NCI-H226 (cell line): ENCODE measurements at places on chromosomes 11 and 22.
A peak's percentile ranks its signal among the peaks of the same experiment; 100 is the strongest.

- DNase-seq, result no peak
Observed at GRCh38 chr22:45599836-45600577, 71.6 kb upstream of the ATXN10 start.

DNA sequence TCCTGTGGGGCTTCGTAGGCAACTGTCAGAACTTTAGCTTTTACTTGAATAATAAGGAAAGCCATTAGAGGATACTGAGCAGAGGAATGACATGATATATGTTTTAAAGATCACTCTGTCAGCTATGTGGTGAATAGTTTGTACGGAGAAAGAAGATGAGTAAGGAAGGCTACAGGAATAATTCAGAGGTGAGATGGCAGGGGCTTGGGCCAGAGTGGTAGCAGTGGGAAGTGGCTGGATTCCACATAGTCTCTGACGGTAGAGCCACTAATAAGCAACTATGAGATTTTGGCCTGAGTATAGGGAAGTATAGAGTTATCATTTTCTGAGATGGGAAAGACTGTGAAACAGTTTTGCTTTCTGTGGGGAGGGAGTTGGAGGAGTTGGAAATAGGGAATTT, 93.9 kb upstream of the MTMR2 start:
- DNase-seq, result no peak

- peak; percentile 51 for DNase-seq
Observed at GRCh38 chr11:120168960-120169681, 31.2 kb upstream of the TRIM29 start.

DNA sequence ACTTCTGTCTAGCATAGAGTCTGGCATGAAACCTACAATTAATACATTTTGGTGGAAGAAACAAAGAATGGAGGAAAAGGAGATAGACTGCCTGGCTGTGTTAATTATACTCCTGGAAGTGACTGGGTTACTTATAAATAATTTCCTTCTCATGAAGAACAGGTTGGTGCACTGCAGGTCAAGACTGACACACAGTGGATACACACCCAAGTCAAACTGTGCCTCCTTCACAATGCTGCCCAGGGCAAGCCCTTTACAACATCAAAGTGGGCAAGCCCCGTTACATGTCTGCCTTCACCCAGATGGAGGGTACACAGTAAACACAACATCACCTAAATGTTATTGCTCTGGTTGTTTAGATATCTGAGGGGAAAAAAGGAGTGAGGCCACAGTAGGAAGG, 83.7 kb upstream of the KCNA4 start:
- no peak for DNase-seq

DNA sequence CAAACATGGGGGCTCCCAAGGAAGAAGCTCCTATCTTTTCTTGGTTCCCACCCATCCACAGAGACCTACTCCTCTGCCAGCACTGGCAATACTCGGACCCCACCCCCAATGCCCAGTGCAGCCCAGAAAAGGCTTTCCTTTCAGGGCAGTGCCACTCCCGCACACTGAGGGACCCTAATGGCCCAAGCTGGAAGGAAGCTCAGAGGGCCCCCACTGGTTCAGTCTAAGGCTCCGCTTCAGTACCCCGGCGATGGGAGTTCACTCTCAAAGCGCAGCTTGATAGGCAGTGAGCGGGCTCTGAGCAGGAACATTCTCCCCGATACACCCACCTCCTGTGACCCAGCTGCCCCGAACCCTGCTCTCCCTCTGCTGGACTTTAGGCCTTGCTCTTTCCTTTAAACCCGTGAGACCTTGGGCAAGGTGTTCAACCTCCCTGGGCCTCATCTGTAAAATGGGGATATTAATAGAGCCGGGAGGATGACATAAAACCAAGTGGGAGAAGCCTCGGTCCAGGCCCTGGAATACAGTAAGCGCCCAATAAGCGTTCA, 48.4 kb downstream of the CHRDL2 start:
- no peak for DNase-seq

- peak; percentile 63 for DNase-seq
Observed at GRCh38 chr11:24391167-24391566, 105.7 kb upstream of the LUZP2 start.

GRCh38 chr11:23765682-23766252, 731.1 kb upstream of the LUZP2 start:
- DNase-seq, result peak; percentile 41

DNA sequence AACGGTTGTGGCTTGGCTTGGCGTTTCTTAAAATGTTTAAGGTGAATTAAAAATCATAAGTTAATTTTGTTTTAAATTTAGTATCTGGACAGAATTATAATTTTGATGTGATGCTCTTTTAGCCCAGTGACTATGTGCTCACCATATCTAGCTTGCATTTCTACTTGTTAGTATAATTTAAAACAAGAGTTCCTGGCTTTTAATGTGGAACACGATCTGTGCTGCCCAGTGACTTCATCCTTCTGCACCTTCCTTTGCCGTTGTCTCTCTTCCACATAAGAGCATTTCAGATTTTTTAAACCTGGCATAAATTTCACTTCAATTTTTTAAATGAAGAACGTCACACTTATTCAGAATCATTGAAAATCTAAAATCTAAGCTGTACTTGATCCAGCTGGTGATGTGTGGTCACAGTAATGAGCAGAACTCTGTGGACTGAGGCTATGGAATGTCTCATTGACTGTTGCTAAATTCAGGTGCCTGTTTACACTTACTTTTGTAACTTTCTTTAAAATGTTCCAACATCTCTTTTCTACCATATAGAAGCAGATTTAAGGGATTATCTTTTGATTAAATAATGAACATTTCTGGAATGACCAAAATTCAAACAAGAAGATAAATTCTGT, 75.4 kb upstream of the ADSL start:
- no peak for DNase-seq

GRCh38 chr22:31321421-31321820, 24.7 kb downstream of the PATZ1 start:
- no peak for DNase-seq

GRCh38 chr22:42772647-42773046, 52.0 kb upstream of the A4GALT start:
- DNase-seq, result no peak

DNA sequence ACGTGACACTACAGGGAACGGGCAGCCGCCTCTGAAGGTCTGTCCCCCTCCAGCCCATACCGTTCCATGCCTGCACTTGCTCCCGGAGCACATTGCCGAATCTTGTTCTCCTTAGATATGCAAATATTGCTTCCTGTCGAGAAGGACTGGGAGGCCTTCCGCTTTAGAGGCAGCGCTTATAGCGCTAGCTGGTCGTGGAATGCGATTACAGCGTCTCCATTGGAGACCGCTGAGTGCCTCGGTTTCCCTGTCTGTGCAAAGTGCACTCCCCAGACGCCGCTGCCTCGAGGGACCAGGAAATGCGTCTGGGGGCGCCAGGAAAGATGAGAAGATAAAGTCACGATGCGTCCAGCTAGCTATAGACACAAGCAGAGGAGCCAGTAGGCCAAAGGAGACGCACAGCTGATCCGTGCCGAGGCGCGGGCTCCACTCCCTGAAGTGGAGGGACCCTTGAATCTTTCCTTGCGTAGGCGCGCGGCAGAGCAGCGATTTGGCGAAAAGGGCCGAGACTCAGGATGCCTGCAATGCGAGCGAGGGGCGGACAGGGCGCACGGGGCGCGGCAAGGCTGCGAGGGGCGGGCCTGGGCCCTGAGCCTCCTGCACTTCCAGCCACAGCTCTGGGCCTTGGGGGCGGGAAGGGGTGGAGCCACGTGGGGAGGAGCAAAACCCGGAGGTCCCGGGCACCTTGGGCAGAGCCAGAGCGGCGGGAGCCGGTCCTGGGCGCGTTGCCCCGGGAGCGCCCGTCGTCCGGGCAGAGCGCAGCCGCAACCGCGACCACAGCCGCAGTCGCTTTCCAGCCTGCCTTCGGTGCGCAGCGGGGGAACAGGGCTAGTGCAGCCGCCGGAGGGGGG, at the start of gene RASSF10:
TSS of gene RASSF10 (plus strand) at position 692 of the 851 bp plus-strand sequence. CDS start 261 bp downstream, outside the sequence.
- DNase-seq, result peak; percentile 74

GRCh38 chr11:112588252-112588694, 327.6 kb upstream of the PLET1 start:
- DNase-seq, result peak; percentile 60

DNA sequence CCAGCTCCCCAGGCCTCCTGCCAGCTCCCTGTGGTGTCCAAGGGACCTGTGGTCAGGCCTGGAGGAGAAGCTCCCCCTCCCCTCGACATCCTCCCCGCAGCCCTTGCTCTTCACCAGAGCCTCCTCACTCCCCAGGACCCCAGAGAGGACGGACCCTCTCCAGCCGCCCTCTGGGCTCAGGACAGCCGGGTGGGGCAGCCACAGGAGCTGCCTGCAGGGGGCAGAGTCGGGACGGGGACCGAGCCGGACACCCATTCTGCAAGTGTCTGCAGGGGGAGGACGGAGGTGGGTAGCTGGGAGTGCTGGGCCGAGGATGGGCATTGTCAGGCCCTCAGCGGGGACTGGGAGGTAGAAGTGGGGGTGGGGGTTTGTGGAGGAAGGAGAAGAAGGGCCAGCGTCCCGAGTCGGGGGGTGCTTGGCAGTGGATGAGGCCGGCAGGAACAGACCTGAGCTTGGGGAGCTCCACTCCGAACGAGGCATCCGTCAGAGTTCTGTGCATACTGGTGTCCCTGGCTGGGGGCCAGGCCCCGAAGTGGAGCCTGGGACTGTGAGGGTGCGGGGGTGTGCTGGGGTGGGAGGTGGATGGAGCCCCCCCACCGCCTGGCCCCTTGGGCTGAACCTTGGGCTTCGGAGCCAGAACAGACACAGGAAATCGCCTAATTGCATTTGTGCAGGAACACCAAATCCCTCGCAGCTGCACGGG, 15.2 kb downstream of the PRR33 start:
- DNase-seq, result no peak

GRCh38 chr11:122025757-122026156, 90.3 kb downstream of the BLID start:
- DNase-seq, result no peak

GRCh38 chr11:7672276-7672959, 882 bp downstream of the CYB5R2 start:
- DNase-seq, result no peak

- no peak for DNase-seq
Observed at GRCh38 chr22:43884600-43885318, 7.1 kb downstream of the PNPLA5 start.

- no peak for DNase-seq
Observed at GRCh38 chr11:75597636-75598035, 35.6 kb downstream of the SERPINH1 start.

DNA sequence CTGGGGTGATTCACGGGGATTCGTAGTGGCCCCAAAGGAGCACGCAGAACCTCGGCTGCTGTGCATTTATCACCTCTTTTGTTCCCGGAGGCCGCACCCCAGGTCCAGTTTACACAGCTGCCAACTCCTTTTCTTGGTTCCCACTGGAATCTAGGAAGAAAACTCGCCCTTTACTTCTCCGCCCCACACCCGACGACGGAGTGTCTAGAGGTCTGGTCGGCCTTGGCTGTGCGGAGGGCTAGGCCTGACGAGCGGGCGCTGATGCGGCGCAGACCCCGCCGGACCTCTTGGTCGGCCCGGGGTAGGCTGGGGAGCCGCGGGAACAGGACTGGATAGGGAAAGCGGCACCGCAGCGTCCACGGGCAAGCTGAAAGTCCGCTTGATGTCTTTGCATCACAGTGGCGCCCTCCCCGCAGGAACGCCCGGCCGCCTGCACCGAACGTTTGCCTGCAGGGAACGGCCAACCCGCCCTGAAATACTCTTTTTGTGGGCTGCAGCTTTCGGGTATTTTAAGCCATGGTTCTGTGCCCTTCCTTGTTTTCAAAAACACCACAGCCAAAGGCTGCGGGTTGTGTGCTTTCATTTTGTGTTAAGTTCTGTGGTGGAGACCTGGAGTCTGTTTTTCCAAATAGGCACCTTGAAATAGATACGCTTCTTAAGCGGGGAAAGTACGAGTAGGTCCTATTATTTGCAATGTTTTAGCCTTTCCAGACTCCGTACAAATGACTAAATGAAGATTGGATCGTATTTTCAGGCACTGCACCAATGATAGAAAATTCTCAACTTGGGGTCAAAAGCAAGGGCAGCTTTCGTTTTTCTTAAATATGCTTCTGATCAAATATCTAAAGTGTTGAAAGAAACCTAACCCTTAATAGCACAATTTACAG, 829 bp upstream of the ZBED5 start:
- DNase-seq, result no peak

DNA sequence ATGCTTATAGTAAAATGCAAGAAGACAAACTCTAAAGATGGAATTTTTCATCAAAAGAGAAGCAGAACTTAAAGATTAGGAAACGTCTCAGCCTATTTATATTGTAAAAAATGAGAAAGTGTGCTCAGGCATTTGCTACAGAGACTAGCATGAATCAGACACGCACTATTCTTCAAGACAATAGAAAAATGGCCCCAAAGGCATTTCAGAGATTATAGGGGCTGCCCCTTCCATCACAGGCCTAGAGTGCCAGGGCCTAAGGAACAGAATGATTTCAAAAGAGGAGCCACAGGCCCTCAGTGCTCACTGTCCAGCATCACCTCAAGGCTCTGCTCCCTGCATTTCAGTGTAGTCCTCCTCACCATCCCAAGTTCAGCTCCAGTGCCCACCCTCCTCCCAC, 27.5 kb downstream of the TNKS1BP1 start:
- DNase-seq, result no peak

DNA sequence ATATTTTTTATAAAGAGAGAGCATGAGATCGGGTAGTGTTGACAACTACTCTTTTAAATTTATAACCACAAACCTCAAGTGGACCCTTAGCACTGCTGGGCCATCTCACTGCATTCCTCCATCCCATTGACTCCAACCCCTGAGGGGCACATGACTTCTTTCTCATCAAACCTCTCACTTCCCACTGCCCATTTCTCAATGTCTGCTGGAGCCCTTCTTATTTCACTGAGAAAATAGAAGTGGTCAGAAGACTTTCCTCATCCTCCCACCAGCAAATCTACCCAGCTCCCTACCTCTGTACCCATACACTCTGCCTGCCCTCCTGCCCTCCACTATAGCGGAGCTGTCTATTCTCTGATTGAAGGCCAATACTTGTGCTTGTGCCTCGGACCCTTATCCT, 370.6 kb upstream of the MPPED2 start:
- no peak for DNase-seq

GRCh38 chr11:36007127-36007655, 63.3 kb downstream of the LDLRAD3 start:
- DNase-seq, result peak; percentile 32

DNA sequence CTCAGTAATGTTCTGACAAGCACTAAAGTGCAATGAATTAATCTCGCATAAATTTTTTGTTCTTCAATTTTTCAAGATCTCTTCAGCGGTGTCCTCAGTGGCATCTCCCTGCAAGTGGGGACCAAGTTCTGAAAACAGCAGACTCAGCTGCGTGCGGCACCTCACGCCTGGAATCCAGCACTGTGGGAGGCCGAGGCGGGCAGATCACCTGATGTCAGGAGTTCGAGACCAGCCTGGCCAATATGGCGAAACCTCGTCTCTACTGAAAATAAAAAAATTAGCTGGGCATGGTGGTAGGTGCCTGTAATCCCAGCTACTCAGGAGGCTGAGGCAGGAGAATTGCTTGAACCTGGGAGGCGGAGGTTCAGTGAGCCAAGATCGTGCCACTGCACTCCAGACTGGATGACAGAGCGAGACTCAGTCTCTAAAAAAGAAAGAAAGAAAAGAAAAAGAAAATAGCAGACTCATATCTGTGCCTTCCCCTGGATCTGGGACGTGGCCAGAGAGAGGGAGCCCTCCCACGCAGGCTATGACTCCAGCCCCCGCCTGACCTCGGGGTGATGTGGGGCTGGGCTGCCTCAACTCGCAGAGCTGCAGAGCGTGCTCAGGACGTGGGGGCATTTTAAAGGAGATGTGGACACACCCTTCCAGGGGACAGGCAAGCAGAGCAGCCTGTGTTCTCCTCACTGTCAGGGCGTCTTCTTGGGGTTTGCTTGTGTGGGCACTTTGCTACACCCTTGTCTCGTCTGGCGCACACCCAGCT, 346.6 kb downstream of the BRD1 start:
- no peak for DNase-seq

GRCh38 chr11:18540207-18541009, 13.7 kb upstream of the TSG101 start:
- DNase-seq, result no peak
